Esophagus (tissue), 2 donors: ENCODE measurements at places on chromosomes 7 and 10. TPM values are rescaled to one million over a fixed set of nuclear protein-coding genes. Genes with fewer than 3 reads are reported as not detected.

SLC26A3 gene
- 0.01 TPM for polyA plus RNA-seq

FKBP6 gene
- not detected for polyA plus RNA-seq

TCAF1 gene
- polyA plus RNA-seq = 8.8 TPM

DRGX gene
- 0.04 TPM for polyA plus RNA-seq

LRRC61 gene
- polyA plus RNA-seq = 5.2 TPM

GSDME gene
- polyA plus RNA-seq = 1.1 TPM

MEOX2 gene
- 0.94 TPM for polyA plus RNA-seq

LIPA gene
- polyA plus RNA-seq = 7.8 TPM

SPDYE2 gene
- 0.05 TPM for polyA plus RNA-seq

MMRN2 gene
- polyA plus RNA-seq = 4.1 TPM

PRKG1 gene
- 0.84 TPM for polyA plus RNA-seq

EBLN1 gene
- not detected for polyA plus RNA-seq

SEC61G gene
- polyA plus RNA-seq = 290 TPM

DGKI gene
- polyA plus RNA-seq = 0.09 TPM

SPDYE9 gene
- not detected for polyA plus RNA-seq

C1QL3 gene
- not detected for polyA plus RNA-seq

TAS2R4 gene
- 0.51 TPM for polyA plus RNA-seq

TRPV5 gene
- not detected for polyA plus RNA-seq

FAM25G gene
- polyA plus RNA-seq = 6.3 TPM

AASS gene
- 6.0 TPM for polyA plus RNA-seq
